Thoracic aorta (tissue), 2 donors: ENCODE measurements at places on chromosomes 16 and 17. TPM values are rescaled to one million over a fixed set of nuclear protein-coding genes. Genes with fewer than 3 reads are reported as not detected.
A peak's percentile ranks its signal among the peaks of the same experiment; 100 is the strongest.

GRCh38 chr16:78638371-78638770 is 538.9 kb downstream of the WWOX start:
- no peak for DNase-seq

- DNase-seq, result no peak
These were observed 12.2 kb upstream of the SP2 start for GRCh38 chr17:47883589-47884426.

DNA sequence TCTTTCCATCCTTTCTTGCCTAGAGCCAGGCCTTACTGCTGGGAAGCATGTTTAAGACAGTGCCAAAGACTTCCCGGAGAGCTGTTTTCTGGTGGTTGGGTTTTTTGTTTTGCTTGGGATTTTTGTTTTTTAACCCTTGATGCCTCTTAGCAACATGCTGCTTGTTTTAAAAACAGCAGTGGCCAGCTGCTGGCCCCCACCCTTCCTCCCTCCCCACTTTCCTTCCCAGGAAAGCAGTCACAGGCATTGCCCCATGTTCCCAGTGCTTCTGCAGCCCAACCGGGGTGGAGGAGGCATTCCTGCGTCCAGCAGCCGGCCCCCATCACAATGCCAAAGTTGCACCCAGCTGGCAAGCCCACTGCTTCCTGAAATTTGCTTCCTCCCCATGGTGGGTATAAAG is 12.6 kb downstream of the TMEM132E start:
- DNase-seq, result no peak

GRCh38 chr17:79892457-79893241 is 53.4 kb upstream of the CBX4 start:
- DNase-seq, result no peak

DNA sequence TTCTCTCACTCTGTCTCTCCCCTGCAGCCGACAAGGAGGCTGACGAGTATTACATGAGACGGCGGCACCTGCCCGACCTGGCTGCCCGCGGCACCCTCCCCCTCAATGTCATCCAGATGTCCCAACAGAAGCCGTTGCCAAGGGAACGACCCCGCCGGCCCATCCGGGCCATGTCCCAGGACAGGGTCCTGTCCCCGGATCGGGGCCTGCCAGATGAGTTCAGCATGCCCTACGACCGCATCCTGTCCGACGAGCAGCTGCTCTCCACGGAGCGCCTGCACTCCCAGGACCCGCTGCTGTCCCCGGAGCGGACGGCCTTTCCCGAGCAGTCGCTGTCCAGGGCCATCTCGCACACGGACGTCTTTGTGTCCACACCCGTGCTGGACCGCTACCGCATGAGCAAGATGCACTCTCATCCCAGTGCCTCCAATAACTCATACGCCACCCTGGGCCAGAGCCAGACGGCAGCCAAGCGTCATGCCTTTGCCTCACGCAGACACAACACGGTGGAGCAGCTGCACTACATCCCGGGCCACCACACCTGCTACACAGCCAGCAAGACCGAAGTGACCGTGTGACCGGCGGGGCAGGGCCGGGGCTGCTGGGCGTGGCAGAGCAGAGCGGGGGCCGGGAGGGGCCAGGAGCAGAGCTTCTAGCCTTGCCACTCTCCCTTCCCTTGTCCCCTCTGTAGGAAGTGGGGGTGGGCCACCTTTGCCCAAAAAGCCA is 40.4 kb upstream of the DNAH9 start:
- no peak for DNase-seq

GRCh38 chr17:40437095-40437732 is 6.0 kb upstream of the IGFBP4 start:
- no peak for DNase-seq

KRTAP4-6 gene
- not detected for total RNA-seq

DNA sequence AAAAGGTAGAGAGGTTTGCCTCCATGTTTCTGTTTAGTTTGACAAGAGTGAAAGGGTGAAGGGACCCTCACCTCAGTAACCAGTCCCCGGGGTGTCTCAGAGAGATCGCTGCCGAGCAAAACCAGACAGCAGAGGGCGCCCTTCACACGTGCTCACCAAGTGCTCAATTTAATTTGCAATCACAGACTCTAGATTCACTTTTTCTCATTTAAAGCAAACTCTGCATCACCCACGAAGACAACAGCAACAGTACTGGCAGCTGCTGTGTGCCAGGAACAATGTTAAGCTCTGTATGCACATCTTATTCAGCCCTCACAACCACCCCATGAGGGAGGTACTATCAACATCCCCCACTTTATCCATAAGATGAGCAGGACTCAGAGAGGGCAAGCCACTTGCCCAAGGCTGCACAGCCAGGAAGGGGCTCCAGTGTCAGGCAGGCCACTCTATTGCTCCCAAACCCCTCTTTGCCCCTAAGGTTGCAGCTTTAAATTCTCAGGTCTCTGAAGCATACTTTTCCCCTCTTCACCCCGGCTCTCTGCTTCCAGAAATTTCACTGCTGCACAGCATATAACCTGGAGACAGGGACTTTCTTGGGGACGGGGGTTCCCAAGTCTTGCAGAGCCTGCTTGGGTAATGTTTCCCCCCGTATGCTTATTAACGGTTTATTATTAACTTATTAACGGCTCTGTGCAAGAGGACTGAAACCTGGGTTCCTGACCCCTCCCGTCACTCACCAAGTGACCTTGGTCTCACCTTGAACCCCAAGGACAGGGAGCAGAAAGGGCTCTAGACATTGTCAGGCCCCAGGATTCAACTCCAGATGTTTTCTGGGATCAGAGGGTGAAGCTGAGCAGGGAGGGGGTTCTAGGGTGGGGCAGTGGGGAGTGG is 70.9 kb downstream of the CNGB1 start:
- DNase-seq, result peak; percentile 26

KRTAP1-1 gene
- total RNA-seq, result not detected

GRCh38 chr17:60142872-60143499 is 6.8 kb upstream of the CA4 start:
- peak; percentile 47 for DNase-seq

MYH3 gene
- 3.0 TPM for total RNA-seq

KIF18B gene
- 2.0 TPM for total RNA-seq

GRCh38 chr17:47831934-47832327 is 461 bp downstream of the LRRC46 start:
- no peak for DNase-seq

ACSM2A gene
- not detected for total RNA-seq

- DNase-seq, result no peak
These were observed 212.7 kb downstream of the MRTFB start for GRCh38 chr16:14283786-14284185.

FHOD1 gene
- total RNA-seq, result 28.5 TPM

FOXF1 gene
- 4.1 TPM for total RNA-seq

TRPV3 gene
- total RNA-seq, result 0.56 TPM

DNA sequence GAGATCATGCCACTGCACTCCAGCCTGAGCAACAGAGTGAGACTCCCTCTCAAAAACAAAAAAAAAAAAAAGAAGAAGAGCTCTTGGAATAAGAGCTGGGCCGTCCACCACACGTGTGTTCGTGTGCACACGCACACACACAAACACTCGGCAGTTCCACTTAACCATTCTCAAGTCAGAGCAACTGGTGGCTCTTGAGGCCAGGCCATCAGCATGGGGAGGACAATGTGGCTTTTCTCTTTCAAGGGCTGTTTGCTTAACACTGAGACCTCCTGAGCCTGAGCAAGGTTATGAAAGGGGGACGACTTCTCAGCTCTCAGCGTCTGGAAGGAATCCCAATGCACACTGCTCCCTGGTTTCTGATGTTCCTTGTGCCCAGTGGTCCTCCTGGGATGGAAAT is 444.9 kb downstream of the SOX9 start:
- DNase-seq, result no peak

DNA sequence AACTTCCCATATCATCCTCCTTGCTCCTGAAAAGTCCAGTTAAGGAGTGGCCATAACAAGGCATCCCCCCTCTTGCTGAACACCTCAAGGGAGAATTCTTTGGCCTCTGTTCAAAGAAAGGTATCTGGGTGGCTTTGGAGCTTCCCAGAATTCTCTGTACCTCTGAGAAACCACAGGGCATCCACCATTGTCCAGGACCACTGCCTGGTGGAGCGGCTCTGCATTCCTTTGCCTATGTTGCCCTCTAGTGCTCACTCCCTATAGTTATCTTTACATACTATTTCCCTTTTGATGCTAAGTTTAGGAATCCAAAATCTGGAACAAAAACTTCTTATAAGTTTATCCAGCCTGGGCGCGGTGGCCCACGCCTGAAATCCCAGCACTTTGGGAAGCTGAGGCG is 30.3 kb downstream of the CHD9NB start:
- no peak for DNase-seq

DNA sequence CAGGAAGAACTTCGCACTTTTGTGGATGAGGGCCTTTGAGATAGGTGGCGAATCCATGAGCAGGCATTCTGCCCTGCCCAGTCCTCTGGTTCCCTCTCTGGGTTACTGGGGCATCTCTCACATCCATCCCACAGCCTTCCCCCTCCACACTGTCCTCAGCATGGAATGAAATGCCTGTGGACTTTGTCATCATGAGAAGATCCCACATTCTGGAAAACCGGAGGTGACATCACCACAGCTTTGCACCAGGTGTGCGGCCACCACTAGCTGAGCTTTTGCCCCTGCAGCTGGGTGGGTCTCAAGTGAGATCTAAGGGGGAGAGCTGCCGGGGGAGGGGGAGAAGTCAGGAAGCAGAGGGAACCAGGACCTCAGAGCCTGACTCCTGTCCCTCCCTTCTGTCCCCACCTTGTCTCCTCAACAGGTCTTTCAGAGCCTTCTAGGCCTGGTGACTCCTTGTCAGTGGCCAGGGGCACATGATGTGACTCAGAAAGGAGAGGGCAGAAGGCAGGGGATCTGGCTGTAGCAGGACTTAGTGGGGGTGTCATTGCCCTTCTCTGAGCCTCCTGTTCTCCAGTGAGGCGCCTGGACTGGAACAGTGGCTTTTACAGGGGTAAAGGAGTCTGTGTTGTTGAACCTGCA is 40.0 kb upstream of the DLX4 start:
- no peak for DNase-seq

GRCh38 chr16:69732101-69732500 is 5.7 kb upstream of the NQO1 start:
- DNase-seq, result no peak

SLFN12 gene
- 10.4 TPM for total RNA-seq

DNA sequence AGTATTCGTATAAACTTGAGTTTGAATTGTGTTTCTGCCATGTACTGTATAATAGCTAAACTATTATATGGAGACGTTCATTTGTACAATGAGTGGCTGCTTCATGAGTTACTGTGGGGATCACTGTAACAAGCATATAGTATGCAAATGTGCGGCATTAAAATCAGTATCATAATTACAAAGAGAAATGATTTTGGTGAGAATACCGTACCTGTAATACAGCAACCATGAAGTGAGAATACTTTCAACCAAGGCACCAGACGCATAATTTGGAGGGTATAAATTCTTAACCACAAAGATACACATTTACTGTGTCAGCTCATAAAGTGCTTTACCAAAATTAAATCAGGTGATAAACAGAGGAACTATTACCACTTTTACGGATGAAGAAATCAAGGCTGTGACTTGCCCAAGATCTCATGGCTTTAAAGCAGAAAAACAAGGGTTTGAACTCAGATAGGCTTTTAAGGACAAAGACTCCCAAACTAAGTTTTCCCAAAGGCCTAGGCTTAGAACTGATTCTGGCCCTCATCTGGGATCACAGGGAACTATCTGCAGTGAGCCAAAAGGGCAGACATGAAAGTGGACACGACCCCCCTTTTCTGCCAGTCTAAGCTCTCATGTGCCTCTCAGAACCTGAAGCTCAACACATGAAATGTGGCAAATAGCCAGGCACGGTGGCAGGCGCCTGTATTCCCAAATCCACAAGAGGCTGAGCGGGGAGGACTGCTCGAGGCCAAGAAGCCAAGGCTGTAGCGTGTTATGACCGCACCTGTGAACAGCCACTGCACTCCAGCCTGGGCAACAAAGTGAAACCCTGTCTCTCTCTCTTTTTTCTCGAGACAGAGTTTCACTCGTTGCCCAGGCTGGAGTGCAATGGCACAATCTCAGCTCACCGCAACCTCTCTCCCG is 6.4 kb downstream of the RPS15A start:
- no peak for DNase-seq

- DNase-seq, result no peak
These were observed 36.8 kb downstream of the GDPD1 start for GRCh38 chr17:59257101-59257500.

GRCh38 chr17:44584443-44584842 is 27.2 kb downstream of the FZD2 start:
- DNase-seq, result no peak

GRCh38 chr17:50675190-50675589 is 32.5 kb downstream of the ANKRD40 start:
- no peak for DNase-seq

GRCh38 chr17:14214271-14214670 is 22.4 kb downstream of the CDRT15 start:
- no peak for DNase-seq

CLEC3A gene
- total RNA-seq, result not detected

CXCL16 gene
- total RNA-seq, result 41.7 TPM

DNA sequence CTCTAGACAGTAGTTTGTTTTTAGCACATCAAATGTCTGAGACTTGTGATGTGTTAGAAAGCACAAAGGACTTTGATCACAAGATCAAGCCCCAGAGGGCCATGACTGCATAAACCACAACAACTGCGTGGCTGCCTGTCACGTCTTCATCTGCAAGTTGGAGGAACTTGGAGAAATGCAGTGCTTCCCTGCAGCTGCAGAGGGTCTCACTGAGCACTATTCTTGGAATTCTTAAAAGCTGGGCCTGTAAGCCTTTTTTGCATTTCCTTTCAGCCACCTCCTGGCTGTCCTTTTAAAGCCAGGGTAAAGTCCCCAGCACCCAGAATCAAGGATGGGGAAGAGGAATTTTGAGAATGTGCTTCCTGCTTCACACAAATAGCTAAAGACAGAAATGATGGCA is 431.3 kb downstream of the MAF start:
- no peak for DNase-seq

GRIN2A gene
- total RNA-seq, result 2.5 TPM

GRCh38 chr17:51461578-51462004 is 201.2 kb downstream of the UTP18 start:
- DNase-seq, result no peak

GRCh38 chr17:3693829-3694231 is 2.1 kb downstream of the P2RX5 start:
- no peak for DNase-seq

GRCh38 chr17:28405632-28406472 is at the start of gene SLC46A1:
Gene SLC46A1 (minus strand): TSS chr17:28406212. CDS start chr17:28406114, 98 bp downstream.
- no peak for DNase-seq

DNA sequence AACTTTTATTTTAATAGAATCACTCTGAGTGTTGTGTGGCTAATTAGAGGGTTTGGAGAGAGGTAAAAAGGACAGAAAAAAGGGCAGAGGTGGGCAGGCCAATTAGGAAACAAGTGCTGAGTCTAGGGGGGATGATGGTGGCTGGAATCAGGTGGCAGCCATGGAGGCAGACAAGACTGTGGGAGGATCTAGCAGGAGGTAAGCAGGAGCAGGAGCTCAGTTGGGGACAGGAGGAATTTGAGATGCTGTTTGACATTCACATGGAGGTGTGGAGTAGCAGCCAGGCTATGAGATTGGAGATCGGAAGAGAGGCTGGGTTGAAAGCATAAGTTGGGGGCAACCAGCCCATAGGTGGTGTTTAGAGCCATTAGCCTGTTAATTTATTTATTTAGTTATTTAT is 3.7 kb upstream of the MT4 start:
- no peak for DNase-seq
